ENCODE measurements at places on chromosomes 2 and 18. TPM values are rescaled to one million over a fixed set of nuclear protein-coding genes. Genes with fewer than 3 reads are reported as not detected.

SLC9A2 gene
- total RNA-seq: 0.87 TPM

ZSWIM2 gene
- not detected for total RNA-seq

TWIST2 gene
- 1.1 TPM for total RNA-seq

TDRD15 gene
- 0.05 TPM for total RNA-seq

SUCLG1 gene
- total RNA-seq: 98.6 TPM

ZFAND2B gene
- 19.7 TPM for total RNA-seq

IL36A gene
- not detected for total RNA-seq

MATN3 gene
- 1.0 TPM for total RNA-seq

Measured in motor neuron (in vitro differentiated cells).